ENCODE measurements at places on chromosomes 11 and 22.

GRCh38 chr11:102879801-102880200, 5.0 kb upstream of the MMP12 start:
- no peak for DNase-seq

- DNase-seq, result peak; percentile 21
Observed at GRCh38 chr11:32487270-32487669, 51.9 kb upstream of the WT1 start.

DNA sequence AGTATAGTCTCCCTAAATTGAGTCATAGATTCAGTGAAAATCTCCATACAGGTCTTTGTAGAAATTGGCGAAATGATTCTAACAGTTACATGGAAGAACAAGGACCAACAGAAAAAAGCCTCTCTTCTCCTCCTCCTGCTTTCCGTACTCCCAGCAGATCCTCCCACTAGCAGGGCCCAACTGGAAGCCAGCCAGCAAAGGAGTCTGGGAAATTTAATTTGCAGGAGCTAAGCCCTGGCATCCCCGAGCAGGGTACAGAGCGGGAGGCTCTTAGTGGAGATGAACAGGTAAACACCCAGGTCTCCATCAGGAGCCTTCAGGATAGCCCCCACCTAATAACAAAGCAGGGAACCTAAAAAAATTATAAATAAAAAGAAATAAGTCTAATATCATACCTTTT, 1473.8 kb downstream of the TBC1D22A start:
- no peak for DNase-seq

GRCh38 chr11:64069401-64070313, 33.9 kb downstream of the FLRT1 start:
- no peak for DNase-seq

DNA sequence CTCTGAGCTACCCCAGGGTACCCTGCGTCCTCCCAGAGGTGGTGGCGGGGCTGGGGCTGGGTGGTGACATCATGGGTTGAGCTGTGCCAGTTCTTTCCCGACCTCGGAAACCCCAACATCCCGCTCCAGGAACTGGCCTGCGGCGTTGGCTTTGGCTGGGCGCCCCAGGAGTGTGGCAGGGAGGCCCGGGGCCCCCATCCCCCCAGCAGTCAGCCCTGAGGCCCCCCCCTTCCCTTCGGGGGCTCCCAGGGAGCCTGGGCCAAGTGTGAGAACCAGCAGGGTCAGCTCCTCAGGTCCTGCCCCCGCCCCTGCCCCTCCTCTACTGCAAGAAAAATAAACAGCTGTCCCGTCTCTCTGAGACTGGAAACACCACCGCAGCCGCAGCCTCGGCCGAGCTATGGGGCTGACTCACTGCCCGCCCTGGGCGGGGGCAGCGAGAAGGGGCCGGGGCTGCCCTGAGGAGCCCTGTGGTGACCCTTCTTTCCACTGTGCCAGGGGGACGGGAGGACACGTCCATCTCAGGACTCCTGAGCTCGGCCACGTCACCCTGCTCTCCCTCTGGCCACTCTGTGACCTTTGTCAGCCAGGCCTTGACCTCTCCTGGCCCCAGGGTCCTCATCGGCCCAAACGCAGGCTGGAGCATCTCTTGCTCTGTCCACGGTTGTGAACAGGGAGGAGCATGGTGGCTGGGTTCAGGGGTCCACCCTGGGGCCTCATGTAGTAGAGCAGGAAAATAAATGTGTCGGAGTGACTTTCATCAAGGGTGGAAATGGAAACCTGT, 73.4 kb downstream of the WNT7B start:
- no peak for DNase-seq

DNA sequence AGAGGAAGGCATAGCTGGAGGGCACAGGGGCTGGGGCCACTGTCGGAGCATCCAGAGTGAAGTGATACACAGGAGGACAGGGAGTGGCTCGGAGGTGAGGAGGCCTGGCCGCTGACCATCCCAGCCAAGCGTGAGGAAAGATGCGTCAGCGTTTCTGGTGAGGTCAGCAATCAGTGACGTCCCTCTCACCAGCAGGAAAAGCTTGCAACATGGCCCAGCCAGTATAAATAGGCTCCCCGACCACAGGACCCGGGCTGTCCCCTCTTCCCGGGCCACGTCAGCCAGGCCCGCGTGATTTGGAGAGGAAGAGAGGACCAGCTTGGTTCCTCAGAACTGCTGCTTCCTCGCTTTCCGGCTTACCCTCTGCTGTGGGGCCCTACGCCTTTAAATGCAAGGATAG, 4.2 kb upstream of the OSM start:
- DNase-seq, result no peak

DNA sequence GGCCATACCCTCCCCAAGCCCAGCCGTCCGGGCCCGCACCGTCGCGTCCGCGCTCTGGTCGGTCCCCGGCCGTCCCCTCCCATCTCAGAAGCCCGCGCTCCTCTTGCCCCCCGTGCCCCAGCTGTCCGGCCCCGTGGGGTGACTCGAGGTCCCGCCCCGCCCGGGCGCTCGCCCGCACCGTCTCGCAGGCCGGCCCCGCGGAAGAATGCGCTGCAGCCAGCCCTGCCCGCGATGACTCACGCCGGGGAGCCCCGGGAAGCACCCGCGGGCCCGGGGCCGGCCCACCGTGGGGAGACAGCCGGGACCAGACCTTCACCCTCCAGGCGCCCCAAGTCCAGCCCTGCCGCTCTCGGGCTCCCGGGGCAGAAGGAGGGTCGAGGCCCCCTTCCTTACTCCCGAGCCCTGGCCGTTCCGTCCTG, 320 bp upstream of the PHLDA2 start:
- DNase-seq, result no peak

GRCh38 chr11:72162891-72163492, 27.5 kb downstream of the FOLR3 start:
- no peak for DNase-seq

GRCh38 chr11:40432358-40432757, 1027.1 kb downstream of the LRRC4C start:
- DNase-seq, result no peak

GRCh38 chr11:67306769-67307544, 3.6 kb downstream of the SSH3 start:
- no peak for DNase-seq

GRCh38 chr11:68096962-68097361, 24.2 kb downstream of the CHKA start:
- no peak for DNase-seq

DNA sequence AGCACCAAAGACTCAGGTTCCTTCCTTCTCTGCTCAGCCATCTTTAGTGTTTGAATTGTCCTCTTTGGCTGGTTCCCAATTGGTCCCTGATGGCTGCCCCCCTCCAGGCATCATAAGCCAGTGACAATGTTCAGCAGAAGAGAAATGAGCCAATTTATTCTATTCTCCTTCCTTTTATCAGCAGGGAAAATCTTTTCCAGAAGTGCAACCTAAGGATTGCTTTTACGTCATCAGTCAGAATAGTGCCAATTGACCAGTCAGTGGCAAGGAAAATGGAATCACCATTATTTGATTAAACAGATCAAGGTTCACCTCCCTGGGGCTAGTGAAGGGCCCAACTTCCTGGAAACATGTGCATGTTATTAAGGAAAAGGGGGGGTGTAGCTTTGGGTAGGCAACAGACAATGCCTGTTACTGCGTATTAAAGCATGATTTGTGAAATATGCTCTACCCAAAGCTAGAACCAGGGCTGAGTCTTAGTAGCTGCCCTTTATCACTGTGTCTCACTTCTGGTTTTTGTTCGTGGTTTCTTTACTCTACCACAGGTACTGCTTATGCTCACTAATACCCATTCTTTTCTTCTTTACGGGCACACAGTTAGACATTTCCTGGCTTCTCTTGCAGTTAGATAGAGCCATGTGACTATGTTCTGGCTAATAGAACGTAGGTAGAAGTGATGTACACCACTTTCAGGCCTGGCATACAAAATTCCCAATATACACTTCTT, 12.6 kb upstream of the DBX1 start:
- DNase-seq, result no peak

- peak; percentile 58 for DNase-seq
Observed at GRCh38 chr11:123822032-123822431, 15.9 kb upstream of the OR6M1 start.

DNA sequence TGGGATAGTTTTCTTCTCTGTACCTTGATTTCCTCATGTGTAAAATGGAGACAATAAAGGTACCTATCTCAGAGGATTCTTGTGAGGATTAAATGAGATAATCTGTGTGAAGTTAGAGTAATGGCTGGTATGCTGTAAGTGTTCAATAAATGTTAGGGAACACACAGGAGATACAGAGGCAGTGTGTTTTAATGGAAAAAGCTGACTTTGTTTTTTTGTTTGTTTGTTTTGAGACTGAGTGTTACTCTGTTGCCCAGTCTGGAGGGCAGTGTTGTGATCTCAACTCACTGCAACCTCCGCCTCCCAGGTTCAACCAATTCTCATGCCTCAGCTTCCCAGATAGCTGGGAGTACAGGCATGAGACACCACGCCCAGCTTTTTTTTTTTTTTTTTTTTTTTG, 2.5 kb upstream of the ARCN1 start:
- no peak for DNase-seq

GRCh38 chr11:23278121-23278520, 417.8 kb upstream of the CCDC179 start:
- no peak for DNase-seq

- DNase-seq, result no peak
Observed at GRCh38 chr11:72116019-72116755, 3.7 kb upstream of the ANAPC15 start.

GRCh38 chr11:35951680-35952079, 7.8 kb downstream of the LDLRAD3 start:
- no peak for DNase-seq

GRCh38 chr11:74371269-74372052, 26.8 kb downstream of the PGM2L1 start:
- DNase-seq, result no peak

- DNase-seq, result no peak
Observed at GRCh38 chr11:5671831-5672230, 13.0 kb downstream of the TRIM5 start.

DNA sequence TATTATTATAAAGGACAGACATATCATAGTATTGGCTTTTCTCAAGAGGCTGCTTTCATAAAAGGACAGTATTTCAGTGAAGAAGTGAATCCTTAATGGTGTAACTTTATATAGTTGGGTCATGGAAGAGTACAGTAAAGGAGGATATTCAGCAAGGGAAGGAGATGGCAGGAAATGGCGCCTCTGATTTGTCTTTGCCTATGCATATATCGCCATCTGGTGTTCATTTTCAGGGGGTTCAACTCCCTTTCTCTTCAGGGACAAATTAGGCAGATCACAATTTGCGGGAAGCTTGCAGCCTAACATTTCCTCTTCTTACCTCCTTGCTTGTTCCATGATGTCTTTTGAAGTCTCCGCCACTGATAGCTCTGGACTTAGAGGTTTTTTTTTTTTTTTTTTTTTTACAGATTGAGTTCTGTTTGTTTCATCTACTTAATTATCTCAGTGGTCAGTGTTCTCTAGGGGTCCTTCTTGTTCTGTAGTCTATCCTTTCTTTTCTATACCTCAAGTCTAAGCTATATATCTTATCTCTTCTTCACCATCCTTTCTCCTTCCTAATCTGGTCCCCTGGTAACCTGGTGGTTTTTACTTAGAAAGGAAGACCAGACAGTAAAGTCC, 21.8 kb upstream of the RRM1 start:
- DNase-seq, result peak; percentile 69

All from DND-41 (cell line).